Vagina (tissue), 2 donors: ENCODE measurements at places on chromosomes 13 and 19. TPM values are rescaled to one million over a fixed set of nuclear protein-coding genes. Genes with fewer than 3 reads are reported as not detected.

- no peak for DNase-seq
- H3K27me3 ChIP-seq, result no peaks in the 10 kb centered on the region
- H3K4me1 ChIP-seq, result no peaks in the 10 kb centered on the region
- no peak overlapping the region for H3K27ac ChIP-seq
- no peak overlapping the region for H3K4me3 ChIP-seq
- no peaks in the 10 kb centered on the region for H3K36me3 ChIP-seq
Measured at GRCh38 chr13:75612354-75612753, 23.8 kb upstream of the LMO7 start.

- no peaks in the 10 kb centered on the region for H3K27me3 ChIP-seq
- H3K4me1 ChIP-seq, result peaks cover 32% of the 10 kb centered on the region
- no peak overlapping the region for H3K4me3 ChIP-seq
- H3K27ac ChIP-seq, result no peak overlapping the region
Measured at GRCh38 chr19:2176337-2176994, 12.7 kb downstream of the DOT1L start.

DNA sequence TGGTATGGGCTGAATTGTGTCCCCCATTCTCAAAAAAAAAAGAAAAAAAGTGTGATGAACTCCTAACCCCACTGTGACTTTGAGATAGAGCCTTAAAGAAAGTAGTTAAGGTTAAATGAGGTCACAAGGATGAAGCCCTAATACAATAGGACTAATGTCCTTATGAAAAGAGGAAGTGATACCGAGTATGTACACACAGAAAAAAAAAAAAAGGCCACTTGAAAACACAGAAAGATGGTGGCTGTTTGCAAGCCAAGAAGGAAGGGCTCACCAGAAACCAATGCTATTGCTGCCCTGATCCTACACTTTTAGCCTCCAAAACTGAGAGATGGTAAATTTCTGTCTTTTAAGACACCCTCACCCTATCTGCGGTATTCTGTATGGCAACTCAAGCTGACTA lies 955.6 kb downstream of the PCDH17 start:
- H3K4me3 ChIP-seq, result no peak overlapping the region
- DNase-seq, result no peak
- no peaks in the 10 kb centered on the region for H3K4me1 ChIP-seq
- H3K27me3 ChIP-seq, result no peaks in the 10 kb centered on the region
- H3K27ac ChIP-seq, result no peak overlapping the region

DNA sequence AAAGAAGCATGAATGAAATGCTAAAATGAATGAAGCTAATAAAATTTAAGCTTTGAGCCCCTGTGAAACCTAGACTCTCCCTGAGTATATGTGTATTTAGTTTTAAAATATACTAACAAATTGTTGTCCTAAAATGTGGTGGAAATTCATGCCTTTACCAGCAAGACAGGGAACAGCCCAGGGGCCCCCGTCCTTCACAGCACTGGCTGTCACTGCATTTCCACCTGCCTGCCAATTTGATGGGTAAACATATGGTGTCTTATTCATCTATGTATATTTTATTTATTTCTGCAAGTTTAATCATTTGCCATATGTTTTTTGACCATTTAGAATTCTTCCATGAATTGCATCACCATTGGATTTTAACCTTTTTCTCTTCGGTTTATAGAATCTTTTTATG lies 463.7 kb upstream of the NBEA start:
- H3K4me3 ChIP-seq, result no peak overlapping the region
- no peak overlapping the region for H3K27ac ChIP-seq
- no peaks in the 10 kb centered on the region for H3K27me3 ChIP-seq
- no peaks in the 10 kb centered on the region for H3K36me3 ChIP-seq
- DNase-seq, result no peak
- H3K4me1 ChIP-seq, result no peaks in the 10 kb centered on the region

DNA sequence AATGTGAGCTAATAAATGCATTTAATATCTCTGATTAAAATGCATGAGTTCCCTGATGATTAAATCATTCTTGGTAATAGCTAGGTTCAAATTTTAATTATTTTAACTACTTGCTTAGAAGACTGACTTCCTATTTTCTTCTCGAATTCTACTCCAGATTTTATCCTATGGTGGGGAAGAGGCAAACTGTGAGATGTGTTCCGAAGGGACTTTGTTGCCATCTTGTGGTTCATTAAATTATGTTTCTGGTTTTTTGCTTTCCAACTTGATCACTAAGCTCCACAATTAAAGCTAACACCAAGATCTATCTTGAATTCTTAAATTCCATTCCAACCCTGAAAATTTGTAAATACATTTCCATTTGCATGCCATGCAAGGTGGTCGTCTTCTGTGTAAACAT lies 538.4 kb upstream of the PCDH20 start:
- no peak for DNase-seq
- H3K4me1 ChIP-seq, result no peaks in the 10 kb centered on the region
- no peak overlapping the region for H3K27ac ChIP-seq
- H3K36me3 ChIP-seq, result no peaks in the 10 kb centered on the region
- no peaks in the 10 kb centered on the region for H3K27me3 ChIP-seq

GRCh38 chr13:75620020-75620419 lies 16.1 kb upstream of the LMO7 start:
- no peaks in the 10 kb centered on the region for H3K4me1 ChIP-seq
- no peak overlapping the region for H3K27ac ChIP-seq
- no peaks in the 10 kb centered on the region for H3K27me3 ChIP-seq
- no peak for DNase-seq
- no peak overlapping the region for H3K4me3 ChIP-seq

DNA sequence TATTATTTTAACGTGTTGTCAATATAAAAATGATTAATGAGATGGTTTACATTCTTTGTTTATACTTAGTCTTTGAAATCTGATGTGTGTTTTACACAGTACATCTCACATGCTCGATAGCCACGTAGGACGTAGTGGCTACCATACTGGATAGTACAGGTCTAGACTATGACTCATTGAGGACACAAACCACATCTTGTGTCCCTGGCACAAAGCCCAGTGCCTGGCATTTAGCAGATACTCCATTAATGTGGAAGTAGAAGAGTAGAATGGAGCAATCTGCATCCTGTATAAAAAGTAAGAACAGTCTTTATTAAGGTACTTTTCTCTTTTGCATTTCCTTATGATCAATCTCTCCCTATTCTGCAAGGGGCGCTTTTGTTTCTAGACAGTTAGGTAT lies 49.0 kb upstream of the FRY start:
- no peak for DNase-seq
- no peaks in the 10 kb centered on the region for H3K4me1 ChIP-seq
- no peak overlapping the region for H3K27ac ChIP-seq
- H3K27me3 ChIP-seq, result no peaks in the 10 kb centered on the region
- no peak overlapping the region for H3K4me3 ChIP-seq
- no peaks in the 10 kb centered on the region for H3K36me3 ChIP-seq

DNA sequence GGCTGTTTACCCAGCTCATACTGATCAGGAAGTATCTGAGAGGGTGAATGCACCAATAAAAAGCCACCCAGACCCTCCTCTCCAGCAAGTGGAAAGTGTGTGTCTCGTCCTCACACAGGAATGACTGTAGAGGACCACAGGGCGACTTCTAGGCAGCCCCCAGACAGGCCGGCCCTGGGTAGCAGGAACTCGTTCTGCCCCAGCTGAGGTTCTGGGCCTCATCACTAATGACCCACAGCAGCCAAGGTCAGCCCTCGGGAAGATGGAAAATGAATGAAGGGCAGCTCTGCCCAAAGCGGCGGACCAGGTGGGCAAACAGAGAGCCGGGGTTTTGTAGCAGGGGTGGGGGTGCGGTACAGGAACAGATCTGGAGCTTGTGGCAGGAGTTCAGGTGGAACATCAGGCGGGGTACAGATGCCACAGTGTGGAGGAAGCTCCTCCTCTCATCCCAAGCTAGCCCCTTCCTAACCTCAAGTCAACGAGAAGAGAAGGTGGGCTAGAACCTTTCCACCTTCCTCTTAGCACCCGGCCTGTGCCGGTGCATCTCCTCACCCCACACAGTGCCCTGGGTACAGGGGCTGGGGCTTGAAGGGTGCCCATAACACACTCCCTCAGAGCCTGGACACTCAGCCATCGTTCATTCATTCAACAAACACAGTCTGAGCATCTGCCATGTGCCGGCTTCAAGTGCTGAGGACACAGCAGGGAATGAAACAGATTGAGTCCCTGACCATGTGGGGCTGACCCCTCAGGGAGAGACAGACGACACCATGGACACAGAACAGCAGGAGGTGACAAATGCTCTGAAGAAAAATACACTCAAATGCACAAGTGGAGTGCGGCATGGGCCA lies 36.2 kb downstream of the RFX2 start:
- no peak for DNase-seq
- no peaks in the 10 kb centered on the region for H3K36me3 ChIP-seq

DNA sequence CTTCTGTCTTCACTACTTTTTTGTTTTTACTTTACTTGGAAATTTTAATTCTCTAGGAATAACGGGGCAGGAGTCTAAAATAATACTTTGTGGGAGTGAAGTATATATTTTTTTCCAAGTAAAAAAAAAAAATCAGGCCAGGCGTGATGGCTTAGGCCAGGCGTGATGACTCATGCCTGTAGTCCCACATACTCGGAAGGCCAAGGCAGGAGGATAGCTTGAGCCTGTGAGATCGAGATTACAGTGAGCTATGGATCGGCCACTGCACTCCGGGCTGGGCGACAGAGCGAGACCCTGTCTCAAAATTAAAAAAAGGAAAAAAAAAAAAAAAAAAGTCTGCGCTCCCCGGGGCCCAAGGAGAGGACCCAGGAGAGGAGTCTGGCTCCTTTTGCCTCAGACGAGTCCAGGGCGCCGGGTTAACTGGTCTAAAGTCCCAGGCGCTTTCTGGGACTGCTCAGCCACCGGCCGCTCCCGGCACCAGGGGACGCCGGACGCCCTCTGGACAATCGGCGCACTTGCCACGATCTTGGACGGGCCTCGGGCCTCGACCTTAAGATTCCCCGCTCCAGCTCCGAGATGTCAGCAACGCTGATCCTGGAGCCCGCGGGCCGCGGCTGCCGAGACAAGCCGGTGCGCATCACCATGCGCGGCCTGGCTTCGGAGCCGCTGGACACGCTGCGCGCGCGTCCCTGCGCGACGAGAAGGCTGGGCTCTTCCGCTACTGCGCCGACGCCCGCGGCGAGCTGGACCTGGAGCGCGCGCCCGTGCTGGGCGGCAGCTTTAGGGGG lies 2.7 kb upstream of the ZFP82 start:
- H3K27me3 ChIP-seq, result no peaks in the 10 kb centered on the region
- H3K4me1 ChIP-seq, result peaks cover 10% of the 10 kb centered on the region
- no peak for DNase-seq

RRAS gene
- total RNA-seq, result 112 TPM

SLC10A2 gene
- total RNA-seq, result not detected

SOX1 gene
- total RNA-seq, result not detected

RGL3 gene
- total RNA-seq, result 19.6 TPM

TLE6 gene
- 10.6 TPM for total RNA-seq

NDUFB7 gene
- total RNA-seq, result 375 TPM

ZNF667 gene
- total RNA-seq, result 2.5 TPM

SSBP4 gene
- 72.7 TPM for total RNA-seq

ADGRL1 gene
- total RNA-seq, result 23.3 TPM
